ENCODE measurements at places on chromosomes 1 and 21.
A peak's percentile ranks its signal among the peaks of the same experiment; 100 is the strongest.

DNA sequence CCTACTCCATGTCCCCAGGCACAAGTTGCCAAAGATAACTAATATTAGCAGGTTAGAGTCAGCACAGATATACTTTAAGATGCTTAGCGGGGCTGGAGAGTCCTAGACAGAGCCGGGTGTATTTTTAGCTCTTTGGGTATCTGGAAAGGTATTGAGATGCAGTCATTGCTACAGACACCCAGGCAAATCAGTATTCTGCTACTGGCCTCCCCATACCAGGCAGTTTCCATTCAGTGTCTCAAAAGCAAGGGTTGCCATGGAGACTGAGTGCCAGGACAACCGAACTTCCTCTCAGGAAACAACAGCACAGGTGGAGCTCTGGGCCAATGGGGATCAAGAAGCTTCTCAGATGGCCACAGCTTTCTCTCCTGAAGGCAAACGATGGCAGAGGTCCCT is 45.3 kb downstream of the KCNC4 start:
- DNase-seq: no peak

GRCh38 chr1:197800379-197801110 is 25.3 kb upstream of the DENND1B start:
- no peak for DNase-seq

- no peak for DNase-seq
Observed at GRCh38 chr1:66732407-66733166, 19.7 kb upstream of the DYNLT5 start.

DNA sequence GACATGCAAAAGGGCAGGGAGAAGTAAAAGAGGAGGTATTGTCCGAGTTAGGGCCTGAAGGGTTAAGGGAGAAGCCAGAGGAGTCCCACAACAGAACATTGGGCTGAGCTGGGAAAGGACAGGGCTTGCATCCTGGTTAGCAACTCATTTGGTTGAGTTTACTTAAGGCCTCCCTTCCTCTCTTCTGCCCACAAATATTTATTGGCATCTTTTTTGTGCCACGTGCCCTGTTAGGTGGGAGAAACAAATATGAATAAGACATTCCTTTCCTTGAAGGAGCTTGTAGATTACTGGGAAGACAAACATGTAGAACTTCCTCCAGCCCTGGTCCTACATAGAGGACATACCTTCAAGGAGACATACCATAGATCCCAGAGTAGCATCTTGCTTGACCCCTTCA is 53.0 kb upstream of the PRELP start:
- DNase-seq: no peak

DNA sequence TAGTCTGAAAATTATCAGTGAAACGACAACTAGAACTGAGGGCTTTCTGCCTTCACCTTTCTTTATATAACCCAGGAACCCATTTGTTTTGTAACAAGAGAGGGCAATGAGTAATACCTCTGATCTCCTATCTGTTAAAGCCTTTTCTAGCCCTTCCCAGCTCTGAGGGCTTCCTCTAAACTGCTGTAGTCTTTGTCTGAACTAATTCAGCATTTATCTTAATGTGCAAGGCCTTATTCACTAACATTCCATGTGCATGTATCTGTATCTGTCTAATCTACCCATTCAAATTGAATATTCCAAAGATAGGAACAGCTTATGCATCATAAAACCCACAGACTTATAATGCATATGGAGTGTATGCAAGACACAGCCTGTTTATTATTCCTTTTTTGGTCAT is 167.1 kb downstream of the LYPLAL1 start:
- no peak for DNase-seq

DNA sequence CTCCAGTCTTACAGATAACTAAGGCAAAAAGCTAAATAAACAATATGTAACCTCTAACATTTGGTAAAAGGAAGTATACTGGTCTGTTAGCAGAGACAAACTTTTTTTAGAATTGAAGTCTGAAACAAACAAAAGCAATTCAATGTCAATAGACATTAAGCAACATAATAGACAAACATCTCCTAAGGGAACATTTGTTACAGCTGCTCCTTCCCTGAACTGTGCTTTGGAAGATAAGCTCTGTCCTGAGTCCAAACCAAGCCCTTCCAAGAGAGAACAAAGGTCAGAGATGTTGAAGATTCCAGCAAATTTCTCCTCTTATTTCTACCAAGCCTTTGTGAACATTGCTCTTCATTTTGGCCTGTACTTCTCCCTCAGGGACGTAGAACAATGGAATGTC is 25.3 kb downstream of the FMO2 start:
- no peak for DNase-seq

GRCh38 chr1:236913371-236914037 is 90.7 kb downstream of the MT1HL1 start:
- no peak for DNase-seq

DNA sequence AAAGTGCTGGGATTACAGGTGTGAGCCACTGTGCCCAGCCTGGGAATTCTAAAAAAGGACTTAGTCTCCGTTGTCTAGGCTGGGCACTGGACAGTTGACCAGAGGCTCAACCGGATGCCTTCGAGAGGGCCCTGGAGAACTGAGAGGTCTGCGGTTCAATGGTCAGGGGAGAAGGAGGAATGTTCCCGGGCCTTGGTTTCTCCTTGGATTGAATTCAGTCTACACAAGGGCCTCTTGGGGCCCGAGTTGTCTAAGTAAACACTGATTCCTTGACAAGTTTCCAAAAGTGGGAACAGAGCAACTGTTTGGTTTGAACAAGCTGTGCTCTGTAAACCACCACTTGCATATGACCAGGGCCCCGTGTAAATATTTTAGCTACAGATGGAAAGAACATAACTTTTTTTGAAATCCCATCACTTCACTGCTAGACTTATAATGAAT is 29.1 kb upstream of the CAPZB start:
- no peak for DNase-seq

DNA sequence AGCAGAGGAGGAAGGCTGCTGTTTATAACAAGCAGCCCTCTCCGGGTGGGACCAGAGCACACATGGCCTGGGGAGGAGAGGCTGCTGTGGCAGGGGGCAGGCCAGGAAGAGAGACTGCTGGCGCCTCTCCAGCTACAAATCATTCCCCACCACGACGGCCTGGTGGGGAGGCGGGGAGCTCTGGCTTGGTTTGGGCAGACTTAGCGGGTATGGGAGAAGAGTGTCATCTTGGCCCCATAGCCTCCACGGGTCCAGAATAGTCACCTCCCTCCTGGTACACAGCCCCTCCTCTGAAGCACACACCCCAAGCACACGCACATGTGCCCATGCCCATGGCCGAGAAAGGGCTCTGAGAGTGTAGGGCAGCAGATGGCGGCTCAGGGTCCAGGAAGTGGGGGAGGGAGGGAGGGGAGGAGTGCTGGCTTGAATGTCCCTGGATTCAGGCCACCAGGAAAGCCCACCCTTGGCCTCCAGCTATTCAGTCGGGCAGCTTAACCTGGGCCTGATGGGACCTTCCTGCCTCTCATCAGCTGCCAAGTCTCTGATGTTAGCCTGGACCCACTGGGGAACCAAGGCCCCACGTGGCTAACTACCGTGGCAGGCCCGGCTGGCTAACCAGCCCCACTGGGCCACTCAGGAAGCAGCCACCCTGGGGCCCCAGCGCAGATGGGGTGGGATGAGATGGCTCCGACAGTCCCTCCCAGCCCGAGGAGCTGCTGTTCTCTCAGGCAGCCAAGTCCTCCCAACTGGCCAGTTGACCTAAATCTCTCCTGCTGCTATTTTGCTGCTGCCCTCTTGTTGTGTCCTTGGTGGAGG is 10.9 kb downstream of the LRP8 start:
- no peak for DNase-seq

DNA sequence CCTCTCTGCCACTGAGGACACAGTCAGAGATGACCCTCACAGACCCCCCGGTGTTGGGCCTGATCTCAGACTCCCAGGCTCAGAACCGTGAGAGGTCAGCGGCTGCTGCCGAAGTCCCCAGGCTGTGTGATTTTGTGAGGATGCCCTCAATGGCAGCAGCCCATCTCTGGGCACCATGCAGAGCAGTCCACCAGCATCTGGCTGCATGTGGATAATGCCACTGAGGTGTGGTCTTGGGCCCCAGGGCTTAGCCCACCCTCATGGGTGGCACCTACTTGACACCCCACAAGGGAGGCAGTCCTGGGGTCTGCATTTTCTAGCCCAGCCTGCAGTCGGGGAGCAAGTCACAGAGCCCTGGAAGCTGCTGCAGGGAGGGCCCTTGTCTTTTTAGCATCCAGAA is 5.5 kb upstream of the ACTRT2 start:
- DNase-seq: no peak

GRCh38 chr1:45172005-45172404 is 34.4 kb downstream of the ZSWIM5 start:
- DNase-seq: no peak

DNA sequence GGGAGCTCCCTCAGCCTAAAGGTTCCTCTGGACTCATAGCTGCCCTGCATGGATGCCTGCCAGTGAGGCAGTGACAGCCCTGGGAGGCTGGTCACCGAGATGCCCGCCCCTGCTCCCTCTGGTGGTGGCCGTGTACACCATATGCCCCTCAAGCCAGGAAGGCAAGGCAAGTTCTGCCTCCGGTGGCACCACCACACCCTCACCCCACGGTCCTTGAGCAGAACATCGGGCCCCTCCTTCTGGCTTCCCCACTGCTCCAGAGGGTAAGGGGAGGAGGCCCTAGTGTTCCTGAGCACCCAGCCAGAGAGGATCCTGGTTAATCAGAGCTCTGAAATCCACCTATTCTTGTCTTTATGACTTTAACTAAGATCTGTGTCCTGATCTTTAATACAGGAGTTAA is 1.5 kb upstream of the S100A14 start:
- DNase-seq: peak; percentile 10

DNA sequence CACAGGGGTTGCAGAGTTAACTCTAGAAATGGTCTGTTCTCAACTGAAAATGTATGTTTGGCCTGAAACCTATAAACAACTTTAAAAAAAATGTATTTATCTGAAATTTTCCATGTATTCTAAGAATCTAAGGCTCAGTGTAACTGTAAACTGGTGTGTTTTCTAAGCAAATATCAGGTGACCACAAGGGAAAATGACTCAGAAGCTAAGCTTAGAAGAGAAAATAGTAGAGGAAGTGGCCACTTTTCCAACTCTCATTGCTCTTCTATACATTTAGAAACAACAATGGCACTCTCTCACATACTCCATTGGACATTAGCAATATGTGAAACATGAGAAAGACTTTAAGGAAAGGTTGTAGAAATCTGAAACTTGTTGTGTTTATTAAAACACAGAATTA is 7.5 kb downstream of the TNFSF18 start:
- no peak for DNase-seq

GRCh38 chr1:177132141-177132540 is 32.4 kb downstream of the ASTN1 start:
- no peak for DNase-seq

DNA sequence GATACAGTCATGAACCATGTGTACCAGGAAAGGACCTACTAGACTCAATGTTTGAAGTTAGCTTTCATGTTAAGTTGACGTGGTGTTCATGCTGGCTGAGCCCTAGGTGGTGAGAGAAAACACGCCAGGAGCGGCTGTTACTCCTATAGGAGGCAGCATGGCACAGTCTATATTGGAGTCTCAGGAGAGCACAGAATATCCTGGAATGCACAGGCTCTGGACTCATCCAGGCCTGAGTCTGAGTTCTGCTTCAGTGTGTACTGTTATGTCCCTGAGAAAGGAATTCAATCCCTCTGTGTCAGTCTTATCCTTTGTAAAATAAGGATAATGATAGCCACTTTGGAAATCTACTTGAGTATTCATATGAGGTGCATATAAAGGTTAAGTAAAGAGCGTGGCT is 41.2 kb downstream of the DPT start:
- DNase-seq: no peak

DNA sequence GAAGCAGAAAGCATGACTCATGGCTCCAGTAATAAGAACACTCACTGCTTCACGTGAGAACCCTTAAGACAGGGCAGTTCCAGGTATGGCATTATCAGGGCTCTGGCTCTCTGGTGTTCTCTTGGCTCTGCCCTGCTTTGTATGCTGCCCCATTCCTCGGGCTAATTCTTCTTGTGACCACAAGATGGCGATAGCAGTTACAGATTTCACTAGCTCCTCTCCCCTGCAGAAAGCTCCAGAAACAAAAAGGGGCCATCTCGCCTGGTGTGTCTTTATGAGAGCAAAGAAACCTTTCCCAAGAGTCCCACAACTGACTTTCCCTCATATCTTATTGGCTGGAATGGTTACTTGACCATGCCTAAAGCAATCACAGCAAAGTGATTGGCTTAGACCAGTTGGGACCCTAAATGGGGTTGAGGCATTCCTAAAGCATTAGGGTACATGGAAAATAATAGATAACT is 60.1 kb downstream of the F3 start:
- DNase-seq: peak; percentile 2

DNA sequence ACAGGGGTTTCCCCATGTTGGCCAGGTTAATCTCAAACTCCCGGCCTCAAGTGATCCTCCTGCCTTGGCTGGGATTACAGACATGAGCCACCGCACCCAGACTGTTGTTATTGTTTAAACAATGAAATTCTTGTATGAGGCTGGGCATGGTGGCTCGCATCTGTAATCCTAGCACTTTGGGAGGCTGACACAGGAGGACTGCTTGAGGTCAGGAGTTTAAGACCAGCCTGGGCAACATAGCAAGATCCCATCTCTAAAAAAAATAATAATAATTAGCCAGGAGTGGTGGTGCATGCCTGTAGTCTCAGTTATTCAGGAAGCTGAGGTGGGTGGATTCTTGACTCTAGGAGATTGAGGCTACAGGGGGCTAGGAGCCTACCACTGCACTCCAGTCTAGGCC is 6.7 kb upstream of the WDTC1 start:
- no peak for DNase-seq

DNA sequence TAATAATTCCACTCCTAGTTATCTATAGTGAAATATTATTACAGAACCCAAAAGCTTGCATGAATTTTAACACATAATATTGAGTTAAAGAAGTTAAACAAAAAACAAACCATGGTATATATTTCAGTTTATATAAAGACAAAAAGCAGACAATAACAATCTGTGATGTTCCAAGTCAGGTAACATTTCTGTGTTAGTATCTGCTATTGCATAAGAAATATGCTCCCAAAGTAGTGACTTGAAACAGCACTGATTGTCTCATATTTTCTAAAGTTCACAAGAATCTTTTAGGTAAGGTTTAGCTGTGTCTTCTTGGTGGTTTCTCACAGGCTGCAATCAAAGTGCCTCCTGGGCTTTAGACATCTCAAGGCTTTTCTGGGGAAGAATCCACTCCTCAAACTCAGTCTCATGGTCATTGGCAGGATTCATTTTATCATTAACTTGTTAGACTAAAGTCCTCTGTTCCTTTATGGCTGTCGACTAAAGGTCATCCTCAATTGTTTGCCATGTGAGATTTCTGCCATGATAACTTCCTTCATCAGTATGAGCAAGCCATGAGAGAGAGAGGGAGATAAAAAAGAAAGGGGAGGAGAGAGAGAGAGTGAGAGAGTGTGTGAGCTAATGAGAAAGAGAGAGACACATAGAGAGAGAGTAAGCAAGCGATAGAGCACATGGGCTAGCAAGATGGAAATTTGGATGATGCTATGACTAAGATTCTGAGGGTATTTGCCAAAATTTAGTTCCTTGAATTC is 19.9 kb downstream of the GBP1 start:
- no peak for DNase-seq

GRCh38 chr1:105686874-105687690 is 1369.4 kb upstream of the PRMT6 start:
- no peak for DNase-seq
